ENCODE measurements at places on chromosomes 2 and 18.

DNA sequence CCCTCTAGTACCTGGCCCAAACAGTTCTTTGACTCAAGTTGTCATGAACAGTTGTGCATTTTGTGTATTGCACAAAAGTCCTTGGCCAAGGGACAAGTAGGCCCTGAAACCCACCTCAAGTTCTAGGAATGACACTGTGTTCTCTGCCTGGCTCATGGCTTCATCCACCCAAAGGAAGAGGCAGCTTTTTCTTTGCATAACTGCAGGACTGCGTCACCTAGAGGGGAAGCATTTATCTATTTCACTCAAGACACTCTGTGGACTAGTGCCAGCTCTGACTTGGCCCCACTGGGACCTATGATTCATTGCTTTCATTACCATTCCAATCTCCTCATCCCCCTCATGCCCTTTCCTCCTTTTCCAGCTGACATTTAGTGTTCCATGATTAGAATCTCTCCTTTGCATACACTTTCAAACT, 119.3 kb upstream of the SIX2 start:
- peak; percentile 88 for DNase-seq

DNA sequence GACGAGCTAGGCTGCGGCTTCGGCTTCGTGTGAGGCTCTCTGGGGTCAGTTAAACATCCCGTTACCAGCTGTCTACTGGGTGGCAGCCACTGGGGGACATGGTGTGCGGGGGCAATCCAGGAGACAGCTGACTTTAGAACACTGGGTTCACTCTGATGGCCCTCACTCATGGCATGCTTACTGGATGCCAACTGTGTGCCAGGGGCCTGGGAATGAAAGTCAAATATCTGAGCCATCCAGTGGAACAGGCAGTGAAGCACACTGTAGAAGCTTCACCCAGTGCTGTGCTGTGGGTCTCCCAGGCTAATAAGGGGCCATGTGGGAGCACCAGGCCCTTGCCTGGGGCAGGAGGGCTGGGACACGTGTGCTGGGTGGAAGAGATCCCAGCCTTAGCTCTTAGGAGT, 48.3 kb downstream of the GLI2 start:
- no peak for DNase-seq

- no peak for DNase-seq
Measured at GRCh38 chr2:222434204-222434603, 9.9 kb downstream of the SGPP2 start.

- DNase-seq: no peak
Measured at GRCh38 chr2:60558536-60558935, 5.1 kb upstream of the BCL11A start.

GRCh38 chr2:102069311-102069974, 73.1 kb upstream of the IL1R1 start:
- DNase-seq: no peak

Measured in fibroblast of the conjunctiva (primary cell).